ENCODE measurements at places on chromosomes 4 and X.

GRCh38 chr4:152357206-152357605 is 178.7 kb downstream of the FBXW7 start:
- no peak for DNase-seq

DNA sequence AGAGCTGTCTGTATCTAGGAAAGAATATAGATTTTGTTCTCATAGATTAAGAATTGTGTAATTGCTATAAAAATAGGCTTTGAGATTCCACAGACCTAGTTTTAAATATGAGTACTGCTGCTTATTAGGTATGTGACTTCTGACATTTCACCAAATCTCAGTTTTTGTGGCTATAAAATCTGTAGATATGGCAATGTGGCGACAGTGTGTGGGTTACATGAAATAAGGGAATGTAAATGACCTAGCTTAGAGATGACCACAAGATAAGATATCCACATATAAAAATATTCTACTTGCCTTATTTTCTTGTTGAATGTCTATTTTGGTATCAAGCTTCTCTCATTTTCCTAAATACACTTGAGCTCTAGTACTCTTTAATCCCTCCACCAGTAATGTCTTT is 193.8 kb downstream of the UNC5C start:
- DNase-seq: no peak

DNA sequence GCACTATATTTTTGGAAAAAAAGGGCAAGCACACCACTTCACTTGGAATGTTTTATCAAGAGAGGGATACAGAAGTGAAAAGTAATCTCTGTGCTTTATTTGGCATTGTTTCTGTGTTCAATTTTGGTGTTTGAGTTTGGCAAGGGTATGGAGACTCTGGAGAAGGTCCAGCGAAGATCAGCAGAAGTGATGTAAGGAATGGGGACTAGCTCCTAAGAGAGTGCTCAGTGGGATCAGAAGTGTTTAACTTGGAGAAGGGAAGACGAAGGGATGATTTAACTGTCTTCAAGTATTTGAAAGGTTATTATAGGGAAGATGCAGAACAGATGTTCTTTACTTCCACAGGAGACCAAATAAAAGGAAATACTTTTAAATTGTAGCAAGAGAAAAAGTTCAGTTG is 74.3 kb downstream of the CFAP299 start:
- DNase-seq: no peak

GRCh38 chr4:52535793-52536192 is 123.3 kb downstream of the USP46 start:
- no peak for DNase-seq

GRCh38 chr4:126991965-126992364 is 640.8 kb upstream of the INTU start:
- no peak for DNase-seq

GRCh38 chr4:107120661-107121060 is 84.5 kb upstream of the DKK2 start:
- DNase-seq: no peak

All from NCI-H2081 (cell line).